Stimulated activated CD8-positive, alpha-beta memory T cell treated with anti-CD3 and anti-CD28 coated beads, Interleukin-15, amount 100 ng/mL, for 4 hours (primary cell): ENCODE measurements at places on chromosomes 16 and 17.

DNA sequence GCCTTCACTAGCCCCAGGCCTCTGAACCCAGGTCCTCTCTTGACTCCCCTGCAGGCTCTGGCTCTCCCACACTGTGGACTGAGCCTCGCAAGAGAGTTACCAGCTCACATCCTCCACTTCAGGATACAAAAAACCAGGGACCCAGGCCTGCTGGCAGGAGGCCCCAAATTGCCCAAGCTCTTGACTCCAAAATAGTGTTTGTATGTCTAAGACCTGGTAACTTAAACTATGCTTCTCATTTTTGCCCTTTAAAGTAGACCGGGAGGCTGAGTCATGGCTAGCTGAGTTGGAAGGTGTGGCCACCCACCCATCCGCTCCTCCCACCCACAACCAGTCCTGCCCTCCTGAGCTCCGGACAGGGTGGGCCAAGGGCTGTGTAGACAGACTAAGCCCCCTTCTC, 250.0 kb downstream of the SOX9 start:
- DNase-seq, result no peak

DNA sequence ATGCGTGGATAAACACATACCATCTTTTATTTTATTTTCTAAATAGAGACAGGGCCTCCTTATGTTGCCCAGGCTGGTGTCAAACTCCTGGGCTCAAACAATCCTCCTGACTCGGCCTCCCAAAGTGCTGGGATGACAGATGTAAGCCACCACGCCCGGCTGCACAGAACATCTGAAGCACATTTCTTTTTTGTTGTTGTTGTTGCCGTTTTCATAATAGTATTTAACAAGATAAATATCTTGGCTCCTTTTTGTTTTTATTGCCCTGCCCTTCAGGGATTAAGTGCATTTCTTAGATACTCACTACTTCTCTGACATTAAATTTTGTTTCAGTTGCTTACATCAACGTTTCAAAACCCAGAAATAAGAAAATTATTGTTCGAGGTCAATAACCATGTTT, 37.4 kb downstream of the ANKRD11 start:
- no peak for DNase-seq

DNA sequence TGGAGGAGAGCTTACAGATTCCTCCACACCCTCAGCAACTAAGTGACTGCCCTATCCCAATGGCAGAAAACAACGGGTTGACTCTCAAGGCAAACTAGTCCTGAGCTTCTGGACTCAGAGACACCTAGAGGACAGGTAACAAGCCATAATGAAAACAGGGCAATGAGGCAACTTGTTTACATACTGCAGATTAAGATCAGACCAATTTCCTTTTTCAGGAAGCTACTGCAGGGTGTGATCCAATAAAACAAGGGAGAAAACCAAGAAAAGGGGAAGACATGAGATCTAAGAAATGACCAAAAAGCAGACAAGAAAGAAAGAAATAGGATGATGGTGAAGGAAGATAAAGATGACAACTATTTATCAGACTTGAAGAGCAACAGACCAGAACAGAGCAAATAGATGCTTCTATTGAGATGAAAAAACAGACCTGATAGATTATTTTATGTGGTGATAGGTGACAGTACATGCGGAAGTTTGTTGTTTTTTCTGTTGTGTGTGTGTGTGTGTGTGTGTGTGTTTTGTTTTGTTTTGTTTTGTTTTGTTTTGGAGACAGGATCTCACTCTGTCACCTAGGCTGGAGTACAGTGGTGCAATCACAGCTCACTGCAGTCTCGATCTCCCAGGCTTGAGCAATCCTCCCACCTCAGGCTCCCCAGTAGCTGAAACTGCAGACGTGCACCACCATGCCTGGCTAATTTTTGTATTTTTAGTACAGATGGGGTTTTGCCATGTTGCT, 120.7 kb downstream of the GAS7 start:
- no peak for DNase-seq

- DNase-seq, result no peak
Observed at GRCh38 chr16:1430214-1430758, 592 bp upstream of the PERCC1 start.

- no peak for DNase-seq
Observed at GRCh38 chr17:71548540-71549190, 572.2 kb upstream of the SOX9 start.

DNA sequence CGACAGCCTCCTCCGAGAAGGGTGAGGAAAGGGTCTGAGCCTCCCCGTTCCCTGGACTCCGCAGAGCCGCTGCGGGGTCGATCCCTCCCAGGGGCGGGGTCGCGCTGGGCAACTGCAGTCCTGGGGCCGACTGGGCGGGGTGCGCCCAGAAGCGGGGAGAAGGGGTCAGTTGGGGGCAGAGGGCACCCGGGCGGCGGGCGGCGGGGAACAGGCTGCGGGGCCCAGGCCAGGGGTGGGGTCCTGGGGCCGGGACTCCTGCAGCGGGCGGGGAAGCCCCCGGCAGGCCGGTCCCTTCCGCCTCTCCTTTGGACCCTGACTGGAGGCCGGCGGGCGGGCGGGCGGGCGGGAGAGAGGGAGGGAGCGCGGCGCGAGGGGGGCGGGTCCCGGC, 352 bp downstream of the GGNBP2 start:
- no peak for DNase-seq

GRCh38 chr16:81560979-81561657, 116.5 kb downstream of the CMIP start:
- DNase-seq, result no peak

DNA sequence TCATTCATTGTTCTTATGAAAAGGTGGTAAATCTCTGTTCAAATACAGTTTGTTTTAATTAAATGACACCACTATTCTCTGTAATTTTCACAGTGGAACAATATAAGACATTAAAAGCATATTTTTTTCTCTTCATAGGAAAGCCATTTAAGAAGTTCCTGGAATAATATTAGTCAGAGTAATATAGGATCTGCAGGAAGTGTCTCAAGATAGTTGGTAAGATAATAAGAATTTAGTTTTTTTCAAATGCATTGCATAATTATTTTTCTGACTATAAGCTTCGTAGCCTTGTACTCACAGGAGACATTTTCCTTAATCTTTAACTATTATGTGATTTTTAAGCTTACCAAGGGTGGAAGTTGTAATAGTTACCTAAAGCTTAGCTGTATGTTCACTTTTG, 16.9 kb downstream of the STXBP4 start:
- no peak for DNase-seq

DNA sequence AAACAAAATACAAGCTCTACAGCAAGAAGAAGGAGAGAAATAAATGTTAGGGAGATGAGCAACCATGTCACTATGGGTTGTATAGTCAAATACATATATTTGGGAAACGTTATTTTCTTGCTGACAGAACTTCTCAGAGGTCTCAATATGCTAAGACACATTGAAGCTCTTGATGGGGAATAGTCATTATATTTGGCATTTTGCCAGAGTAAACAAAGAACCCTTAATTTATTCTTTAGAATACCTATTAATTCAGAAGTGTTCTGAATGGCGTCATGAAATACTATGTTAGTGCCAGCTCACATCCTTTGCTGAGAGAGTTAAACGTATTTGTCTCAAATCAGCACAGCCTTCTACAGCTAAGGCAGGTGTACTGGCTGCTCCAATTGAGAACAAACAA, 458.9 kb downstream of the CDH13 start:
- no peak for DNase-seq

- DNase-seq, result no peak
Observed at GRCh38 chr17:38864636-38865398, 5.0 kb upstream of the LASP1 start.

GRCh38 chr17:76273445-76274111, 8.4 kb downstream of the UBALD2 start:
- DNase-seq, result no peak

GRCh38 chr16:81366316-81366932, 51.7 kb downstream of the GAN start:
- no peak for DNase-seq

DNA sequence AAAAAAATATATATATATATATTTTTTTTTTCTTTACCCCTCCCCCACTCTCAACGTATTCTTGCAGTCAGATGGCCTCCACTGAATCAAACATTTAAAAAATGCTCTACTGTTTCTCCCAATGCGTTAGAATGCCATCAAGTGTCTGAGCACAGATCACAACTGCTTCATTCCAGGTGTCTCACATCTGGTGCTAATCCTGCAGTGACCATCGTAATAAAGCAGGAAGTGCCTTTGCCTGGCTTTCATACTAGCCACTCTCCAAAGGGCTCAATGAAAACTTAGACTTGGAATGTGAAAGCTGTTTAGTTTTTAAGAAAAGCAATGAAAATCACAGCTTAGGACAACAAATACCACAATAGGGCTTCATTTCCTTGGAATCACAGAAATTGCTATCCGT, 37.2 kb downstream of the SKAP1 start:
- no peak for DNase-seq

DNA sequence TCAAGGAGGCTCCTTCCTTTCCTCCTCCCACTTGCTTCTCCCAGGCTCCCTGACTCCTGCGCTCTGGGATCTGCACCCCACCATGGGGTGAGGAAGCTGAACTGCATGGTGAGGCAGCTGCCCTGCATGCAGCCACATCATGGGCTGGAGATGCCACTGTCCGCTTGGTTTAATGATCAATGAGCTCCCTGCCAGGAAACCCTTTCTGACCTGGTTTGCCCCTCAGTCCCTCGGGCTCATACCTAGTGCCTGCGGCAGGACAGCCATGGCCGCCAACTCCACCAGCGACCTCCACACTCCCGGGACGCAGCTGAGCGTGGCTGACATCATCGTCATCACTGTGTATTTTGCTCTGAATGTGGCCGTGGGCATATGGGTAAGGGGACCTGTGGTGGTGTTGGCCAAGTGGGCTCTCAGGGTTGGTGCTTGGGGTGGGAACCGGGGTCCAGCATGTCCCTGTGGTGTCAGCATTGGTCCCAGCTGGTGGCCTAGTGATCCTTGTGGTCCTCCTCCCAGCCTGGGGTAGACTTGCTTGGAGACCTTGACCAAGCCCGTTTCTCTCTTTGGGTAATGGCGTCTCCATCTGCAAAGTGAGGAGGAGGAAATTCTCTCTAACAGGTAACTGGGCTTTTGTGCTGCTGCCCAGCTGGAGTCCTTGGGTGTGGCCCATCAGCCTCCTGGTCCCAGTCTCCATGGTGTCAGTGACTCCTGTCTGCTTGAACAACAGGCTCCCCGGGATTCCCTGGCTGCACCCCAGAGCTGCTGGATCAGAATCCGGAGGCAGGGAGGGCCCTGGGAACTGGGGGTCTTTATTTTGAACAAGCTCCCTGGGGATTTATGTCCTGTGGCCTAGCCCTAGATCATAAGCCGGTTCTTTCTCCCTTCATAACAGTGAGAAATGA, at the start of gene SLC5A10:
Gene SLC5A10 (plus strand): TSS at position 225 of the 902 bp plus-strand sequence. CDS start 41 bp downstream, at position 266.
- DNase-seq, result no peak
